ENCODE measurements at places on chromosomes 1 and 21. TPM values are rescaled to one million over a fixed set of nuclear protein-coding genes. Genes with fewer than 3 reads are reported as not detected.

DNA sequence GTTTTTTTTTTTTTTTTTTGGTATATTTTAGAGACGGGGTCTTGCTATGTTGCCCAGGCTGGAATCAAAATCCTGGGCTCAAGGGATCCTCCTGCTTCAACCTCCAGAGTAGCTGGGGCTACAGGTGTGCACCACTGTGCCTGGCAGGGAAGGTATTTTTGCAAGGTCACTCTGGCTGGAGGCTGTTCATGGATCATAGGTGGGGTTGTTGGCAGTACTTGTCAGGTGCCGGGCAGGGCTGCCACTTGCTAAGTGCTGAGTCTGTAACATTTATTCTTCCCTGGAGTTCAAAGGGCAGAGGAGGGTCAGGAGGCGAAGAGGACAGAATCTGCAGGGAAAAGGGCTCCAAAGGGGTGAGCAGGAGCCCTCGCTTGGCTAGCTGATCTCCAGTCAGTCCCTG is 24.1 kb downstream of the A3GALT2 start:
- H3K27me3 ChIP-seq = no peaks in the 10 kb centered on the region
- no peaks in the 10 kb centered on the region for H3K36me3 ChIP-seq
- no peak for DNase-seq
- no peak overlapping the region for H3K27ac ChIP-seq
- H3K4me3 ChIP-seq = no peak overlapping the region

The CR2 gene
- total RNA-seq = under 0.01 TPM

GRCh38 chr1:56696663-56697062 is 51.5 kb downstream of the PRKAA2 start:
- no peaks in the 10 kb centered on the region for H3K4me1 ChIP-seq
- H3K4me3 ChIP-seq = no peak overlapping the region
- peaks cover 5% of the 10 kb centered on the region for H3K36me3 ChIP-seq
- no peak for DNase-seq
- H3K27me3 ChIP-seq = no peaks in the 10 kb centered on the region
- H3K27ac ChIP-seq = no peak overlapping the region

DNA sequence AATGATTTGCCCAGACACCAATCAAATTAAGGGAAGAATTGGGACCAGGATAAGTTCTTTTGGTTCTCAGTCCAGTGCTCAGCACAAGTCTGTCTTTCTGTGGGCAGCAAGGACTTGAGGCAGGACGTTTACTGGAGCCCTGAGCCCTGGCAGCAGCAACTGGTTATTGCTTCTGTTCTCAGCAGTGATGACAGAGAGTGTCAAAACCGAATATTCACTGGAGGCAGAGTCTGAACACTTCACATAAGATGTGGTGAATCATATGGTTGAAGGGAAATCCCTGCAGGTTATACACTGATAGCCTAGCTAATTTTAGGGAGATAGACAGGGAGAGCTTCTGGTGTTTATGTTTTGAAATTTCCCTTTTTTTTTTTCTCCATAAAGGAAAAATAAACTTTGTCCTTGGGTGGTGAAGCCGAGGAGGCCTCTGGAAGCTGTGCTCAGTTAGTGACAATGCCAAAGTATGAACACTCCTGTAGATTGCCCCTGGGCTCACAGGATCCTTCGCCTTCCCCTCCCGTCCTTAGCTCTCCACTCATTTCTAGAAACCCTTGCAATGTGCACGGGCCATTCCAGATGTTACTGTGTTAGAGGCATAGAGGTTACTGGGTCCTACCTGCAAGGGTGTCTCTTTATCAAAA is 26.3 kb upstream of the TSPAN2 start:
- no peaks in the 10 kb centered on the region for H3K4me1 ChIP-seq
- H3K27ac ChIP-seq = no peak overlapping the region

The RIMS3 gene
- 0.64 TPM for total RNA-seq

The GJA9 gene
- not detected for total RNA-seq

GRCh38 chr1:226310637-226311195 is 1.8 kb upstream of the LIN9 start:
- no peaks in the 10 kb centered on the region for H3K36me3 ChIP-seq
- H3K4me1 ChIP-seq = no peaks in the 10 kb centered on the region
- H3K4me3 ChIP-seq = no peak overlapping the region
- DNase-seq = no peak
- no peaks in the 10 kb centered on the region for H3K27me3 ChIP-seq

GRCh38 chr1:162353702-162354101 is 23.0 kb downstream of the SPATA46 start:
- H3K27me3 ChIP-seq = no peaks in the 10 kb centered on the region
- H3K27ac ChIP-seq = no peak overlapping the region
- H3K4me3 ChIP-seq = no peak overlapping the region
- H3K4me1 ChIP-seq = no peaks in the 10 kb centered on the region
- H3K36me3 ChIP-seq = no peaks in the 10 kb centered on the region
- no peak for DNase-seq

The SIPA1L2 gene
- 46.9 TPM for total RNA-seq

- H3K36me3 ChIP-seq = no peaks in the 10 kb centered on the region
- DNase-seq = no peak
- H3K27ac ChIP-seq = peak overlapping the region; percentile 95
Measured at GRCh38 chr1:1510912-1511532, 940 bp upstream of the ATAD3A start.

- no peak overlapping the region for H3K4me3 ChIP-seq
- H3K4me1 ChIP-seq = no peaks in the 10 kb centered on the region
- DNase-seq = no peak
- no peaks in the 10 kb centered on the region for H3K36me3 ChIP-seq
- no peaks in the 10 kb centered on the region for H3K27me3 ChIP-seq
Measured at GRCh38 chr21:34126269-34126668, 52.9 kb downstream of the MRPS6 start.

The BEND5 gene
- 3.2 TPM for total RNA-seq

GRCh38 chr1:89201106-89201794 is 2.5 kb upstream of the GBP4 start:
- no peaks in the 10 kb centered on the region for H3K4me1 ChIP-seq
- H3K36me3 ChIP-seq = no peaks in the 10 kb centered on the region
- DNase-seq = no peak
- H3K27me3 ChIP-seq = no peaks in the 10 kb centered on the region
- no peak overlapping the region for H3K4me3 ChIP-seq

The RHD gene
- not detected for total RNA-seq

- no peaks in the 10 kb centered on the region for H3K27me3 ChIP-seq
- H3K4me3 ChIP-seq = no peak overlapping the region
- peaks cover 5% of the 10 kb centered on the region for H3K36me3 ChIP-seq
- no peak overlapping the region for H3K27ac ChIP-seq
- no peak for DNase-seq
Measured at GRCh38 chr1:15538771-15539170, 12.1 kb downstream of the DNAJC16 start.
